ENCODE measurements at places on chromosomes 3 and 15.
A peak's percentile ranks its signal among the peaks of the same experiment; 100 is the strongest.

DNA sequence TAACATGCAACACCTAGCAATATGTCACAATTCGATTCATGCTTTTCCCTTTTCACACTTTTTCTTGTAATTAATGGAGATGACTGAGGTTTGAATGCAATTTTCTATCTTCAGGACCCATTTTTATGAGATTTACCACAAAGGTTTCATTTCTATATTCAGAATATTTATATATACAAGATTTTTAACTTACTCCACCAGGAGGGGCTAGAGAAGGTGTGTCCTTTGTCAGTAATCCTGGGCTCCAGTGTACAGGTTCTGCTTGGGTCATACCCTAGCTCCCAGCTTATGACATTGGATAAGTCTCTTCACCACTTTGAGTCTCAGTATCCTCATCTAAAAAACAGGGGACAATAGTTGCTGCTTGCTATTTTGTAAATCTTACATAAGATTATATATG, 95.7 kb upstream of the SLC24A5 start:
- no peak for DNase-seq

DNA sequence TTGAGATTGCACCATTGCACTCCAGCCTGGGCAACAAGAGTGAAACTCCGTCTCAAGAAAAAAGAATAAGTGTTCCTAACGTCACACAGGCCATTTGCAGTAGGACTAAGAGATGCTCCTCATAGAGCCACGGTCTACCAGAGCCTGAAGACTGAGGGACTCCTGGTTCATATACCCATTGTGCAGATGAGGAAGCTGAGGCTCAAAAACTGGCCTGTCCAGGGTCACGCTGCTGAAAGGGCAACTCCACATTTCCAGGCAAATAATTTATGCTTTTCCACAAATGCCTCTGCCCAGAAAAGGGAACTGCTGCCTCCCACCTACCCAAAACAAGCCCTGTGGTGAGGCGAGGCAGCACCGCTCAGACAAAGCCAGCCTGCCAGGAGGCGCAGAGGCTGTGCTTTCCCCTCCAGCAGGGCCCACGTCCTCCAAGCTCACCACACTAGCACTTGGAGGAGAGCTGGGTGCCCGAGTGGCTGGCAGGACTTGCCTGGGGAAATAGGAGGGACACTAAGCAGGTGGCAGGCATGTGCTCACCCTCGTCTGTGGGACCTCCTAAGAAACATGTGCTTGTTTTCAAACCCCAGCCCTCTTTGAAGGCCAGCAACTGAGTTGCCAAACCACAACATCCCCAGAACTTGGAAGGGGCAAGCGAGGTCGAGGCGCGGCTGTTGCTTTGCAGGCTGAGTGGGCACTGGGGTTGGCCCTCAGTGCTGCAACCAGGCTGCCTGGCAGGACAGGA, 195.6 kb downstream of the XXYLT1 start:
- no peak for DNase-seq

GRCh38 chr3:138394686-138395085, 39.7 kb upstream of the ESYT3 start:
- DNase-seq, result no peak

GRCh38 chr3:16842272-16843270, 42.2 kb upstream of the PLCL2 start:
- peak; percentile 80 for DNase-seq

- no peak for DNase-seq
Observed at GRCh38 chr3:152376351-152377183, 107.8 kb downstream of the MBNL1 start.

DNA sequence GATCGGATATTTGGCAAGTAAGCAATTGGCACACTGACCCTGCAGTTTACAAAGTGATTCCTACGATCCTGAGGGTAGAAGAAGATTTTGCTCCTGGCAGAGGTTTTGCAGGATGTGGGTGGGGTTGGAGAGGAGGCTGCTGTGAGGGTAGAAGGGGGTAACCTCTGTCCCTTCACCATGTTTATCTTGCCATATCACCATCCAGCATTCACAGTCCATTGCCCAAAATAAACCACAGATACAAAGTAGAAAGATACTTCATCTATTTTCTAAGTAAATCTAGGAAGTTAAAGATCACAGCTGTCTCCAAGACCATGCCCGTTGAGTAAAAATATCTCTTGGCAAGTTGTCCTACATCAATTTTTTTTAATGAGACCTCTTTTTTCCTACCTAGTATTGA, 51.6 kb downstream of the LIPC start:
- no peak for DNase-seq

DNA sequence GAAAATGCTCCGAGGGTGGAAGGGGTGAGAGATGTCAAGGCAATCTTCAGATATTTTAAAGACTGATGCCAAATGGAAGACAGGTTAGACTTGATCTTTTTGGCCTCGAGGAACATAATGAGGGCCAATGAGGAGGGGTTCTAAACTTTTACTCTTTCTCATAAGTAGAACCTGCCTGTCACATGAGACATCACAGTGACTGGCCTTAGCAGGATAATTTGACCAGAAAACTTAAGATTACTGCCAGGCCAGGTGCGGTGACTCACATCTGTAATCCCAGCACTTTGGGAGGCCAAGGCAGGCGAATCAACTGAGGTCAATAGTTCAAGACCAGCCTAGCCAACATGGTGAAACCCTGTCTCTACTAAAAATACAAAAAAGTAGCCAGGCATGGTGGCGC, 12.2 kb downstream of the TM4SF4 start:
- DNase-seq, result no peak

DNA sequence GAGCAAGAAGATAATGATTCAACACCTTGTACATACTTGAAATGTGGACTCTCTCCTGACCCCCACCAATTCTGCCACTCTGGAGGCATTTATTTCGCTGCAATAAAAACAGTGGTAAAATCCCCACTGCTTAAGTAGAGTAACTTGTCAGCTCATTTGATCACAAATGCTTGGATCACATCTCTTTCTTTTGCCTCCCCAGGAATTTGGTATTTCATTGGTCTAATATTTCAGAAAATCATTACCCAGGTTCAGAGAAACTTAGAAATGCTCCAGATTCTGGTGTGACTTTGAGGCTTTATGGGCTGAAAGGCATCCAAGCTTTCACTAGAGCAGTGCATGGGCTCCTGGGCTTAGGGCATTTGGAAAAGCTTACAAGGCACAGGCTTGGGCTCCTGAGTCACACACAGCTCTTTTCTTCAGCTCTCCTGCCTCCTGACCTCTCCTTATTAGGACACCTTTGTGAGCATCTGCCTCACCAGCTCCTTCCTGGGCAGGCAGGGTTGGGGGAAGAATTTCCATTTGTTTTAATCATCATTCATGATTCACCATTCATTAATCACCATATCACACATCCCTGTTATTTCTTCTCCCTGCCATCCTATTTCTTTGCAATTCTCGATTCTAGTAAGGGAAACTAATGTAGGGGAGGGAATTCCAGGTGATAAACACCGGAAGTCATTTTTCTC, 22.5 kb downstream of the CDCP1 start:
- DNase-seq, result no peak

GRCh38 chr15:35107122-35107521, 22.0 kb upstream of the NANOGP8 start:
- no peak for DNase-seq

DNA sequence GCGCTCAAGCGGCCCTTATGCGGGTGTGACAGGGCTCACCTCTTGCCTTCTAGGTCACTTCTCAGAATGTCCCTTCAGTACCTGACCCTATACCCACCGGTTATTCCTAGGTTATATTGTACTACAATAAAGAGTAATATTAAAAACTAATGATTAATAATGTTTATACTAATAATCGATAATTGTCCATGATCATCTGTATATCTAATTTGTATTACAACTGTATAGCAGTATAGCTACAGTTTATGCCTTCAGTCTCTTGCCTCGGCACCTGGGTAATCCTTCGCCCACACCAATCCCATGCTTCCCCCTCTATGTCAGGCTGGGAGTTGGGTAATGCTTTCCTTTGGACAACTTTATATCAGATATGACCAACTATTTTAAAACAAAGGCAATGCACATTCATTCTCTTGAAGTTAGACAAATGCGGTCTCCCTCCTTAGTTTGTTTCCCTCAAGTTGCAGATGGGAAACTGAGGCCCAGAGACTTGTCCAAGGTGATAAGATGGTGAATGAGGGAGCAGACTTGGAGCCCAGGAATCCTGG, 3.4 kb downstream of the FAH start:
- DNase-seq, result no peak

- DNase-seq, result no peak
Observed at GRCh38 chr15:37824717-37825382, 109.6 kb upstream of the TMCO5A start.

DNA sequence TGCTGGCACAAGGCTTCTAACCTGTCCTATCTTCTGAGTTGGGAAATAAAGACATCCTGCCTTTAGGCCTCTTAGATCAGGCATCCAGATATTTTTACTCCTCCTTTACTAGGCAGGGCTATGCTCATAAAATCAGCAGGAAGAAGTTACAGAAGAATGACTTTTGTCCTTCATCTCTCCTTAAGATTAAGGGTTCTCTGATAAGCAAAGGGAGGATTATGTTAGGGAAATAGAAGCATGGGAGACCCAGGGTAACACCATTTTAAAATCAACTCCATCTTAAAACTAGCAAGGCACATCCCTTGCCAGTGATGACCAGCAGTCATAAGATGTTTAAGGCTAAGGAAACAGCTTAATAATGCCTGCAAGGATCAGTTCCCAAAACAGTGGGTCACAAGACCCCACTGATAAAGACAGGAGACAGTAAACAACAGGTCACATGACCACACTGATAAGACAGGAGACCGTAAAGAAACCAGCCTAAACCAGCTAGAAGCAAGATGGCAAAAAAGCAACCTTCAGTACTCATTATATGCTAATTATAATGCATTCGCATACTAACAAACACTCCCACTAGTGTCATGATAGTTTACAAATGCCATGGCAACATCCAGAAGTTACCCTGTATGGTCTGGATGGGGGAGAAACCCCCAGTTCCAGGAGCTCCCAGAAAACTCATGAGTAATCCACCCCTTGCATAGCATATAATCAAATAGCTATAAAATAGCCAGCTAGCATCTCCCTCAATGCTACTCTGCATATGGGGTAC, 14.5 kb upstream of the EHHADH start:
- DNase-seq, result no peak

GRCh38 chr3:160006282-160007163, 17.9 kb downstream of the IL12A start:
- DNase-seq, result no peak

- no peak for DNase-seq
Observed at GRCh38 chr3:114666623-114667022, 372.8 kb downstream of the TIGIT start.

- DNase-seq, result no peak
Observed at GRCh38 chr15:27268923-27269322, 297.9 kb downstream of the GABRG3 start.

DNA sequence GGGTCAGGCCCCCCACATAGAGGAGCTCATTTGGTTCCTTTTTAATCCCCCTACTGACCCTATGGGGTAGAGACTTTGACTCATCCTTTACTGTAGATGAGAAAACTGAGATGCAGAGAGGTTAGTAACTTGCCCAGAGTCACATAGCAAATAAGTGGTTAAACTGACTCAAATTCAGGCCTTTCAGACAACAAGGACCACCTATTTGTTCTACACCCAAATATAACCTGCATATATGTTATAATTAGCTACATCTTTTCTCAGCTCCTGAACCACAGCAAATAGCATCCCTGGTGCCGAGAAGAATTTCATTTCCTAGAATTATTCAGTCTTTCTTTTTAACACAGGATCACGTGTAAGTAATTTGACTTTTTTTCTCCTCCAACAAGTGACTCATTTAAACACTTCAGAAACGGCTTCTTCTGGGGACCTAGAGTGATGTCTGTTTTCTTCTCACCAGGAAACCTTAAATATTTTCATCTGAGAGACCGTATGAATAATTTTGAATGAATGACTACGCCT, 57.4 kb downstream of the MGLL start:
- DNase-seq, result no peak

DNA sequence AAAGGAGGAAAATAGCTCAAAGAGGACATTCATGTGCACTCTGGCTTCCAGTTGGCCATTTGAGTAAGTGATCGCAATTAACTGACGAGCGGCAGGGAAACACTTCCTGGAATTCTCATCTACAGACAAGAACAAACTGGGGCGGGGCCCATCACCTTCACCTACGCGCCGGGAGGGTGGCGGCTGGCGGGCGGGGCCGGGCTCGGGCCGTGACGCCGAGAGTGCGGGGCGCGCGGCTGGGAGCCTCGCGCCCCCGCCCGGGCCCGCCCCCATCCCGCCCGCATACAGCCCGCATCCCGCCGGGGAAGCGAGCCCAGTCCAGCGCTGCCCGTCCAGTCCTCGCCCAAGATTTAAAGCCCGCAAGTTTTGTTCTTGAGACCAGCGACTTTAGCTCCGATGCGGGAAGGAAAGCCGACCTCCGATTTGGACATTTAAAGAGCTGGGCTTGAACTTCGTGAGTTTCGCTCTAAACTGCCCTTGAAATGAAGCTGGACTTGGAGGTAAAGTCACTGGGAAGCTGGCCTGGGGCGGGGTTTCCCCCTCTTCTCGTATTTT, at the start of gene B3GNT5:
B3GNT5 (plus strand) TSS at position 281 of the 555 bp plus-strand sequence. CDS start 16,546 bp downstream, outside the sequence.
- peak; percentile 60 for DNase-seq

GRCh38 chr15:94400526-94401298, 169.4 kb downstream of the MCTP2 start:
- DNase-seq, result no peak

GRCh38 chr15:82132742-82133141, 86.9 kb upstream of the MEX3B start:
- DNase-seq, result no peak

GRCh38 chr3:168165390-168166269, 69.9 kb upstream of the GOLIM4 start:
- no peak for DNase-seq

- no peak for DNase-seq
Observed at GRCh38 chr3:122590610-122591009, 13.2 kb downstream of the PARP15 start.

DNA sequence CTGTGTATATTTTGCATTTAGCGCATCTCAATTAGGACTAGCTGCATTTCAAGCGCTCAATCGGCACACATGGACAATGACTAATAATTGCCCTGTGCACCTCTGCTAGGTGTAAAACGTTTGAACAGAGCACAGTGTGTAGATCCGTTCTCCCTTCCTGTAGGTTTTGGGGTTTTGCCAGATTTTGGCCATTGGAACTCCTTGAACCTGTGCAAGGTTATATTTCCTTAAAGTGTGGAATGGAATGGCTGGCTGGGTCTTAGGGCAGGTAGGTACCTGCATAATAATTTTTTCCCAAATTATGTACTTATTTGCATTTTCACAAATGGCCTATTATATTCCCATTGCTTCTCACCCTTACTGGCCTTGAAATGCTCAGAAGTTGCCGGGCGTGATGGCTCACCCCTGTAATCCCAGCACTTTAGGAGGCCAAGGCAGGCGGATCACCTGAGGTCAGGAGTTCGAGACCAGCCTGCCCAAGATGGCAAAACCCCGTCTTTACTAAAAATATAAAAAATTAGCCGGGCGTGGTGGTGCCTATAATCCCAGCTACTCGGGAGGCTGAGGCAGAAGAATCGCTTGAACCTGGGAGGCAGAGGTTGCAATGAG, 777 bp downstream of the RNU5B-1 start:
- DNase-seq, result peak; percentile 73

GRCh38 chr3:110070161-110070916, 733.0 kb upstream of the DPPA4 start:
- no peak for DNase-seq

GRCh38 chr3:124461838-124462632, 268.2 kb upstream of the UMPS start:
- no peak for DNase-seq
